Activated T-cell treated with anti-CD3 and anti-CD28 coated beads, Interleukin-2, amount 50 U/mL, for 24 hours (primary cell): ENCODE measurements at places on chromosomes 12 and 14.
A peak's percentile ranks its signal among the peaks of the same experiment; 100 is the strongest.

DNA sequence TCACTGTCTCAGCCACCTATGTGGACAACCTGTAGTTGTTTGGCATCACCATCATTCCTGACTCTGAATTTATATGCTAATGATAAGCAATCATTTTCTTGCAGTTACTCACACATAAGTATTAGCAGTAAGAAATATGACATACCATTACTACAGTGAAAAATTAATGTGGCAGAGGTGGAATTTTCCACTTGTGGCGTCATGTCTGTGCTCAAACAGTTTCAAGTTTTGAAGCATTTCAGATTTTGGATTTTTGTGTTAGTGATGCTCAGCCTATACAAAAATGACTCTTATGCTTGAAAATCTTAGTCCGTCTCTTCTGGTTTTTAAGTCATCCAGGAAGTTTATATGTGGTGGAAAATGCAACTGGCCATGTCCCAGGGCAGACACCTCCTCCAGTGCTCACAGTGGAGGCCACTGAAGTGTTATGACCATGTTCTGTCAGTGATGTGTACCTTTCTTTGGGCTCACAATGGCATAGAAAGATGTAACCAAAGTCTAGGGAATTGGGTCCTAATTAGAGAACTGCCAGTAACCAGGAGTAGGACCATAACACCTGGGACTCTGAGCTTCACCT lies 220.6 kb downstream of the SYT1 start:
- DNase-seq = no peak

DNA sequence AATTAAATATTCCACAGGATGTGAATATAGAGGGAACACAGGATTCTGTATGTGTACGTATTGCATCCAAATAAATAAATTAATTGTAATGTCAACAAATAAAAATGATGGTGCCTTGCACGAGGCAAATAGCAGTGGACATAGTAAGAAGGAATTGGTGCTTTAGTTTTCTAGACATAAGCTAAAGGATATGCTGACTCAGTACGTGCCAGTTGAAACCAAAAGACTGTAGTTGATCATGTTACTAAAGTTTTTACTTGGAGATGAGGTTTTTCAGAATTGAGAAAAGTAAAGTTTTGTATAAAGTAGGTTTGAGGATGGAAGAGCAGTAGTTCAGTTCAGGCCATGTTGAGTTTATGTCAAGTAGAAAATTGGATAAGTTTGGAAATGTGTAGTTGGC lies 807.2 kb downstream of the SLC16A7 start:
- no peak for DNase-seq

DNA sequence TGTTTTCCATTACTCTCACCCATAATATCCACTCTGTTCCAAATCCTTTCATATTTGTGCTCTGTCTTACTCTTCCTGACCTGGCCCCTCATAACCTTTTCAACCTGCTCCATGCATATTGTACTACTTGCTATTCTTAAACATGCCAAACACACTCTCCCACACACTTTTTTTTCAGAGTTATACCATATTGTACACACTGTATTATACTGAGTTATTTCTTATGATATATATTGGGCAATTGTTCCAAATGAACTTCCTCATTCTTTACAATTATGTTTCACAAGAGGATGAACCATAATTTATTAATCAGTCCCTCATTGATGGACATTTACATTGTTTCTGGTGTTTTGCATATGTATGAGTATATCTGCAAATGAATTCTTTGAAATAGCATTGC lies 18.5 kb downstream of the ATL1 start:
- no peak for DNase-seq

DNA sequence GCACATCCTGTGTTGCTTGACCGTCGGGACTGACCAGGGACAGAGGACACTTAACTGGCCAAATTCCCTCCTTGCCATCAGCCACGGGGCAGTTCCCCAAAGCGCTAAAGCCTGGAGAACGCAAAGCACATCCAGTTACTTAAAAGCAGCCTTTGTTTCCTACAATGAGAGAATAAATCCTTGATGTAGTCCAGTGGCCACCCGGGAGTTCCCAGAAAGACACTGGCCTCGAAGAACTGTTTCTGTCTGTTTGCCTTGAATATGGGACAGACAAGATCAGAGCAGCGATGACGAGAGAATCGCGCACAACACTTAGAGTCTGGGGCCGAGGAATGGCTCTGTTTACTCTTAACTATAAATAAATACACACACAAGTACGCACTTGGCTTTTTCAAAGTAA lies 102.2 kb downstream of the TNFAIP2 start:
- no peak for DNase-seq

DNA sequence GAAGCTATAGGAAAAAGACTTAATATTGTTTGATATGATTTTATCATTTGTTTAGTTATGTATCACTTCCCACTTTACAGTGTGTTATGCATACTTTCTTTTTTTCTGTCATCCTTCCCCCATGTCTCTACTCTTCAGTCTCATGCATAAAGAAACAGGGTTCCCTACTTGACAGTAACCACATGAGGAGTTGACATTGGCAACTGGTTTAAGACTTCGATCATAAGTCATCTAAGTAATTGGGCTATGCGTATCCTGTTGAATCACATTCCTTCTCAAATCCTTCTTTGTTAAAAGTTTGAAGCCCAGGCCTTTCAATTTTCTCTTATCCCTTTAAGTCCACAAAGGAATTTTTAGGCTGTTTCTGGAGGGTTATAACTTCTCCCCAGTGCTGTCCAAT lies 358.7 kb downstream of the RAD51B start:
- no peak for DNase-seq

DNA sequence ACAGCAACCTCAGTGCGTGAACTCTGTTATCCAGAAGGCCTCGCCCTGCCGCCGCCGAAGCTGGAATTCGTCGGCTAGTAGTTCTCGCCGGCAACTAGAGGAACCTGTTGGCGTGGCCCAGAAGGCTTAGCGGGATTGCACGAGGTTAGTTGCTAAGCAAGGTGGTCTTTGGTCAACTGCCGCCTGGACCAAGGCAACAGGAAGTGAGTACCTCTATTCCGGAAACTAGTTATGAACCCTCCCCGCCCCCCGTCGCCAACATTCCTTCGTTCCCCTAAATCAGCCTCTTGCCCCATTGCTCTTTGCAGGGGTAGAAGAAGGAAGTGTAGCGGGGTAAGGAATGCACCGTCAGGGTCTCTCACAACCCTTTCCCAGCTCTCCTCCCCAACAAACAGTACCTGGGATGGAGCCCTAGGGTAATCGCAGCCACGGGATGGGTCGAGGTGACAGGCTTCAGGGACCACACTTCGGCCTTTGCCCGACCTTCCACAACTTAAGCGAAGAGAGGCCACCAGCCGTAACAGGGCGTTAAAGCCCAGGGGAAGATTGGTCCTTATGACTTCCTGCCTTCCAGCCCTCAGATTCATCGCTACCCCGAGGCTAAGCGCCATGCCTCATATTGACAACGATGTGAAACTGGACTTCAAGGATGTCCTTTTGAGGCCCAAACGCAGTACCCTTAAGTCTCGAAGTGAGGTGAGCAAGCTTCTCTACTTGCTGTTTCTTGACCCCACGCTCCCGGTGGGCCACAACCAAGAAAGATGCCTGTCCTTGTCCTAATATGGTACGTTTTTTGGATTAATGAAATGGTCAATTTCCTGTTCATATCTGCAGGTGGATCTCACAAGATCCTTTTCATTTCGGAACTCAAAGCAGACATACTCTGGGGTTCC lies at the start of gene GMPR2:
Gene GMPR2 (plus strand): TSS at position 285 of the 893 bp plus-strand sequence. CDS start 325 bp downstream, at position 610.
- no peak for DNase-seq

- DNase-seq = no peak
Observed at GRCh38 chr14:20905676-20906075, 14.5 kb downstream of the RNASE3 start.

DNA sequence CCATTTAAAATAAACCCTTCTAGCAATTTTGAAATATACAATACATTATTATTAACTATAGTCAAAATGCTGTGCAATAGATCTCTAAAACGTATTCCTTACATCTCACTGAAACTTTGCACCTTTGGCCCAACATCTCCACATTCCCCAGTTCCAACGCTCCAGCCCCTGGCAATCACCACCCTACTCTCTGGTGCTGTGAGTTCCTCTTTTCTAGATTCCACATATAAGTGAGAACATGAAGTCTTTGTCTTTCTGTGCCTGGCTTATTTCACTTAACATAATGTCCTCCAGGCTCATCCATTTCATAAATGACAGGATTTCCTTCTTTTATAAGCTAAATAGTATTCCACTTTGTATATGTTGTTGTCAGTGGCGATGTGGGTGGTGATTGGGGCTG lies 194.7 kb upstream of the RTL1 start:
- DNase-seq = no peak

DNA sequence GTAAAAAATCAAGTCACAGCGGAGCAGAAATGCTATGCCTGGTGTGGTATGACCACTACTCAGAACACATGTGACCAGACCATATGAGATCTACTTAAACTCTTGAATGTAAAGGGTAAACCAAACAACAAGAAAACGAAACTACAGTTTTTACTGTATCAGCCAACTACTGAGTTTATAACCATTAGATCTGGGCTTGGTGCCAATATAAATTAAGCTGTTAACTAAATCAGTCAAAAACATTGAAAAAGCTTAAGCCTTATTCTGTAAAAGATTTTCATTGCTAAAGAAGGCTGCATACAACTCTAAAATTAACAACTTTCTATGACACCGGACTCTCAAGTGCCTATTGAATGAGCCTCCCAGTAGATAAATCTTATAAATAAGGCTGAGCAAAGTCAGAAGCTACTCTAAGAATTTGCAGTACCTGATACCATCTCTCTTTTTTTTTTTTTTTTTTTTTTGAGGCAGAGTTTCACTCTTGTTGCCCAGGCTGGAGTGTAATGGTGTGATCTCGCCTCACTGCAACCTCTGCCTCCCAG lies 35.4 kb downstream of the SPTLC2 start:
- no peak for DNase-seq

DNA sequence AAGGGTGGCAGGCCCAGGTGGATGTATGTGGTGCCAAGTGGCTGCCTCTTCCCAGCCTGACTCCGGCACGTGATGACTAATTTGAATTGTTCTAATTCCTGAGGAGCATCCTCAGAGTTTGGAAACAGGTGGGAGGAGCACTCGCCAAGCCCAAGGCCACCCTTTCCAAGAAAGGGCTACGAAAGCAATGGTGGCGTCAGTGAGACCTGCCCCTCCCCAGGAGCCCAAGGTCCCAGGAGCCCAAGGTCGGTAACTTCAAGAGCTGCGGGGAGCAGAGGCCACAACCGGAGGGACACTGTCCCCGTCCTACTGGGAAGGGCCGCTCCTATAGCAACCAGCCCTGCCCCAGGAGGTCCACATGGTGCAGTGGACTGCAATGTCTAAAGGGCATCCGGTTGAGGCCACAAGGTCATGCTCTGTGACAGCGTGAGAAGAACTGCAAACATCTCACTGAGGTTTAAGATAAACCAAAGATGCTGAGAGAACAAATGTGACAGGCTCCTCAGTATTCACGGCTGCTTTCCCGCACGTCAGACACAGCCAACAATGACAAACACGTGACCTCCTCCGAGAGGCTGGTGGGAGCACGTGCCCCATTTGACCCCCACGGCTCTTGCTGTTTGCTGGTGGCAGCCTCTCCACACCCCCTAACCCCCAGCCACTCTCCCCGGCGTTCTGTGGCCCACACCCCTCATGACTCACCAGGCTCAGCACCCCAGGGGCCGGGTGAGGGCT lies 79.6 kb downstream of the ITPK1 start:
- no peak for DNase-seq

GRCh38 chr12:98911396-98911795 lies 266.3 kb downstream of the APAF1 start:
- DNase-seq = no peak

- DNase-seq = no peak
Observed at GRCh38 chr14:99781091-99781490, 12.1 kb upstream of the EML1 start.

DNA sequence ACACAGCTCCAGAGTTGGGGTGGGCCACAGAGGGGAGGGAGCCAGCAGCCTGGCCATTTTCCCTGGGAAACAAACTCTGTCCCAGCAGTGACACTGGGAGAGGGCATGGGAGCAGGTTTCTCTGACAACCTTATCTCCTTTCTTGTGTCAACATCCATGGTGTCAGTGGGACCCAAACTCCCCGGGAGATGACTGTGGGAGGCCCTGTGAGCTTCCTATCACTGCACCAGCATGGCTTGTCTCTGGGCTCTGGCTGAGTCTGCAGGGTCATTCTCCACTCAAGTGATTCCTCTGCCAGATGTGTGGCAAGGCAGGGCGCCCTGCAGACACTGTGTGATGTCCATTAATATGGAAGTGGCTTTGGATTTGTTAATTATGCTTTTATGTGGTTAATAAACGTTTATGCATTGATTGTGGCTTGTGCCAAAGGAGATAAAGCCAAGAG lies 10.1 kb downstream of the LRTM2 start:
- DNase-seq = no peak

DNA sequence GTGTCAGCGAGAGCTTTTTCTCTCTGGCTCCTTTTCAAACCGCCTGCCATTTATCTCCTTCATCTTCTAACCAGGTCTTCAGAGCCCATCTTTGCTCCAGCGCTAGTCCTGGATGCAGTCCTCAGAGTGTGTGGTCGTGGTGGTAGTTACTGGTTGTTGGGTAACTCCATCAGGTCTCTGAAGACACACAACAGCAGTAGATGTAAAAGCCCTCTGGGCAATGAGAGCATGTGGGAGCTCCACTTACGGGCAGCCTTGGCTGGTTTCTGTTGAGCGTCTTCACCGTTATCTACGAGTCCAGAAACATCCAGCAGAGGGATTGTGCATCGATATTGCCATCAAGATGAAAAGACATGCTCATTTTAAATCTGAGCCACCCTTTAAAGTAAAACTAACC lies 61.2 kb downstream of the FBXL14 start:
- peak; percentile 52 for DNase-seq

DNA sequence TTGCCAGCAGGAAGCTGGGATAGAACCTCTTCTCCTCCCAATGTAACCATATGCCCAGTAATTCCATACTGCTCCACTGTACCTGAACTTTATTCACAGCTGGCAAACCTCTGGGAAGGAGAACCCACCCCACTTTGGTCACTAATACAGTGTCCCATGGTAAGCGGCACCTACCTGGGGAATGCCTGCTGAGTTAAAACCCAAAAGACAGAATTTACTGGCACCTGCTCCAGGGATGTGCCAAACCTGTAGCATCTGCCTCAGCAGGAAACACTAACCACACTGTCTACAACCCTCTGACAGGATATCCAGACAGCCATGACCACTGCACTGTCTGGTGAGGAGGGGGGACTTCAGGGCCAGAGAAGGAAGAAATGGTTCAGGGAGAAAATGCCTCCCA lies 26.6 kb downstream of the DDX24 start:
- no peak for DNase-seq

- no peak for DNase-seq
Observed at GRCh38 chr12:72673853-72674252, 401.7 kb downstream of the TRHDE start.

DNA sequence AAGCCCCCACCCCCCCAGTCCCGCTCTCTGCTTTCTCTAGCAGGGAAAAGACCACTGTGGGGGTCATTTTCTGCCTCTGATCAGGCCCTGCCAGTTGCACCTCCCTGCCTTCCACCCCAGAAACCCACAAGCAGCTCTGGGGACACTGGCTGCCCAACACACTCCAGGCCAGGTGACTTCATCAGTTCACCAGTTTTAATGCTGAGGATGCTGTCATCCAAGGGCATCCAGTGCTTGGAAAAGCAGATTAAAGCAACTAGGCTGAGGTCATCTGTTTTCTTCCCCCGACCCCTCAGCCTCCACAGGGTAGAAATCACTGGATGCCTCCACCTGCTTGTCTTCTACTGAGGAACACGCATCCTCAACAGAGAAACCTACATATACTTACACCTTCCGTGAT lies 282.4 kb downstream of the DPF3 start:
- no peak for DNase-seq

GRCh38 chr12:76208129-76208528 lies 123.6 kb upstream of the NAP1L1 start:
- no peak for DNase-seq

- no peak for DNase-seq
Observed at GRCh38 chr12:25376985-25377384, 126.3 kb upstream of the KRAS start.
